ENCODE measurements at places on chromosomes 12 and 14.

- DNase-seq = no peak
These were observed 81.2 kb downstream of the SPPL3 start for GRCh38 chr12:120822832-120823503.

DNA sequence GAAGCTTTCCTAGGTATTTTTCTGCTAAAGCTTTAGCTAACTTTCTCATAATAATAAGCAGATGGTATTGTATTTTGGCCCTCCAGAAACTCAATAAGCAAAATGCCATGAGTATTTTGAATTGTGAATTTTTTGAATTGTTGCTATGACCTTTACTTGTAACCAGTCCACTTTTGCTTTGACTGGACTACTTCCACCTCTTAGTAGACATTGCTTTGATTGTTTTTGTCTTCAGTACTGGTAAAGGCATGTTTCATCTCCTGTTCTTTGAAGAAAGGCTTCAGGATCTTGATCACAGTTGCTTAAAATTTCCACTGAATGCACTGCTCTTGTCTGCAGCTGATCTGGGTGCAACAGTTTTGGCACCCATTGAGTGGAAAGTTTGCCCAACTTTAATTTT, 102.3 kb downstream of the TRMT5 start:
- no peak for DNase-seq

DNA sequence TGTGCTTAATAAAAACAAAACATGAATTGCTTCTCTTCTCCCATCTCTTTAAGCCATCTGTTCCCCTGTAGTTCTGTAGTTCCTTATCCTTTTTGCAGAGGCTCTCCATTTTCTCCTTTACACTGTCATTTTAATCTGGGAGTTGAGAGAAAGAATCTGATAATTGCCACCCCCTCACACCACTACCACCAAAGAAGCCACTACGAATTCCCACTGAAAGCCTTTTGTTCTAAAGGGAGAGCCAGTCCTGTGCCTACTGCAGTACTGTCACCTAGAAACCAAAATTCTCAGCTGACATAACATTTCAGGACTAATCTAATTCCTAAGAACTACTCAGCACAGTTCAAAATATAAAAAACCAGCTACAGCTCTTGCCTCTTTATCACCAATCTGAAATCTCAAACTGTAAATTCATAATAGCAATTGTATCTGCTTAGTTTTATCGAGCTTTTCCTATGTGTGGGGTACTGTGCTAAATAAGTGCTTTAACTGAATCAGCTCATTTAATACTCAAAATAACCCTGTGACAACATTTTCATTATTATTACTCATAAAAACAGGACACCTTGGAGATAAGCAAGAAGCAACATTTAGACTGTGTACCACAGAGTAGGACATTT, 72.4 kb downstream of the SPPL3 start:
- DNase-seq = no peak

- no peak for DNase-seq
These were observed 10.5 kb downstream of the NID2 start for GRCh38 chr14:52058341-52058740.

GRCh38 chr12:52005903-52006703, 643 bp upstream of the TAMALIN start:
- DNase-seq = no peak

DNA sequence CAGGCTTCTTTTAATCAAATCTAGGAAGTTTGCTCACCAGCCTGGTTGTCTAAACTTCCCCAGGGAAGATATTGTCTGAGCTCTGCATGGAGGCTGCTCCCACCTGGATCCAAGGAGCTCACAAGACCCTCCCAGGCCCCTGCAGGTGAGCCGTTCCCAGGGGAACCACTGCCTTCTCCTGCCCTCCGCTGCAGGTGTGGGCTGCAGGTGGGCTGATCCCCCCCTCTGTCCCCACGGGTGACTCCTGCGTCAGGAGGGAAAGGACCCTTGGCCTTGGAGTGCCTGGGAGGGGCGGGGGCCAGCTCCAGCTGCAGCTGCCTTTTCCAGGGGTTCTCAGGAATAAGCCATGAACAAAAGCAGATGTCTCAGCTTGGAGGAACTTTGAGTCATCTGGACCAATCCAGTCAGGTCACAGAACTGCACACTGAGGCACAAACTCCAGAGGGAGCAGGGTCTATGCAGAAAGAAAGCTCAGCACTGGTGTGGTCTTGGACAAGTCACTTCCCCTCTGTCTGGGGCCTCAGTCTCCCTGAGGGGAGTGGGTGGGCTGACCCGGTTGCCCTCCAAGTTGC, 246.6 kb upstream of the RTL1 start:
- no peak for DNase-seq
